ENCODE measurements at places on chromosomes 2 and 18. TPM values are rescaled to one million over a fixed set of nuclear protein-coding genes. Genes with fewer than 3 reads are reported as not detected.

- H3K4me1 ChIP-seq: no peaks in the 10 kb centered on the region
- H3K27ac ChIP-seq: no peak overlapping the region
- H3K27me3 ChIP-seq: no peaks in the 10 kb centered on the region
- H3K36me3 ChIP-seq: no peaks in the 10 kb centered on the region
- no peak for DNase-seq
Observed at GRCh38 chr18:38244480-38244879, 678.9 kb upstream of the CELF4 start.

Gene CYP1B1
- 16.0 TPM for total RNA-seq

DNA sequence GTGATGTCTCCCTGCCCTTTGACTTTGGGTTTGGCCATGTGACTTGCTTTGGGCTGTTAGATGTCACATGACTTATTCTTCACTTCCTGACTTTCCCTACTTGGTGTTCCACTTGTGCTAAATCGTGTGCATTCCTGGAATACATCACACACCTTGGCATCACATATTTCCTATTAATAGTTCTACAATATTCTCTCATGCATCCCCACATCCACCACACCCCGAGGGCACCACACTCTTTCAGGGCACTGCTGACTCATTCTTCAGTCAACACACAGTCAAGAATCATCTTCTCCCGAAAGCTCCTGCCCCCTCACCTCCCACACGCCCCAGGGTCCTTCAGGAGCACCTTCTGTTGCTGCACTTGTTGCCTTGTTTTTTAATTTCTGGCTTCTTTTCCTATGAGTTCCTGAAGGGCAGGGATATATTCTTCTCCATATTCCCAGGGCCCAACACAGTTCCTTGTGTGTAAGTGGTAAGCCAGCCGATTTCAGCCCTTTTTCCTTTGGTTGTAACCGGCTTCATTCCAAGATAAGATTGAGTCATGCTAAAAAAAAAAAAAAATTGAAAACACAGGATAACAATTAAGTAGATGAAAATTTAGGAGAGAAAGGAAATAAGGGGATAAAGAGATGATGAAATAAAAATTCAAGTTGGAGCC, 341.4 kb downstream of the SLC4A3 start:
- DNase-seq: no peak
- no peak overlapping the region for H3K4me3 ChIP-seq
- no peaks in the 10 kb centered on the region for H3K27me3 ChIP-seq
- H3K27ac ChIP-seq: no peak overlapping the region
- H3K4me1 ChIP-seq: no peaks in the 10 kb centered on the region
- no peaks in the 10 kb centered on the region for H3K36me3 ChIP-seq

Gene SKOR2
- not detected for total RNA-seq

DNA sequence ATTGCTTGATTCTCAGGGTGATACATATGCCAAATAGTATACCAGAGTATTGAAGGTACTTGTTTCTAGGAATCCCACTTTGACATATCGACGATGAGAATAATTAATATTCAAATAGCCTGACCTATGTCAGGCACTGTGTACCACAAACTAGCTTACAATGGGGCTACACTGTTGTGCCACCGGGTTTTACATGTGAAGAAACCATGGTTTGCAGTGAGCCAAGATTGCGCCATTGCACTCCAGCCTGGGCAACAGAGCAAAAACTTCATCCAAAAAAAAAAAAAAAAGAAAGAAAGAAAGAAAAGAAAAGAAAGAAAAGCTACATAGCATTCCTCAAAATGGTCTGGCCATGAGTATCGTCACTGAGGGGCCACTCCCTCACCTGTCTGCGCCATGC, 25.5 kb downstream of the GYPC start:
- no peak overlapping the region for H3K4me3 ChIP-seq
- no peak for DNase-seq
- H3K27me3 ChIP-seq: no peaks in the 10 kb centered on the region
- peaks cover 8% of the 10 kb centered on the region for H3K4me1 ChIP-seq
- peaks cover 38% of the 10 kb centered on the region for H3K36me3 ChIP-seq

Gene ABHD1
- total RNA-seq: 0.29 TPM

DNA sequence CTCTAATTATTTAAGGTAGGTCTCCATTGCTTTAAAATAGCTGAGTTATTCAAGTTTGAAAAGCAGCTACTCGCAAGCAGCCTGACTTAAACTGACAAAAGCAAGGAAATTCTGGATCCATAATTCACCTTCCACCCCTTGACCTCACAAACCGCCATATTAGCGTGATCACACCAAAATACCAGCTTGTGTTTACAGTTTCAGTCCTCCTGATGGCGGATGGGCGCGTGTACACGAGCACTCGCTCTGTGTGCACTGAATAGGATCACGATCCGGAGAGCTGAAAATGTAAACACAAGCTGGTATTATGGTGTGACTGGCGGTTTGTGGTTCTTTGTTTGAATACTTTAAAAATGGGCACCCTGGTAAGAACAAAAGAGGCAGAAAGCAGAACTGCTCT, 42.4 kb upstream of the PSMD14 start:
- no peak overlapping the region for H3K27ac ChIP-seq
- peaks cover 13% of the 10 kb centered on the region for H3K27me3 ChIP-seq
- no peaks in the 10 kb centered on the region for H3K36me3 ChIP-seq
- H3K4me3 ChIP-seq: no peak overlapping the region

- no peaks in the 10 kb centered on the region for H3K36me3 ChIP-seq
- no peak overlapping the region for H3K27ac ChIP-seq
- no peak overlapping the region for H3K4me3 ChIP-seq
Observed at GRCh38 chr2:106065983-106066820, 127.9 kb downstream of the UXS1 start.

DNA sequence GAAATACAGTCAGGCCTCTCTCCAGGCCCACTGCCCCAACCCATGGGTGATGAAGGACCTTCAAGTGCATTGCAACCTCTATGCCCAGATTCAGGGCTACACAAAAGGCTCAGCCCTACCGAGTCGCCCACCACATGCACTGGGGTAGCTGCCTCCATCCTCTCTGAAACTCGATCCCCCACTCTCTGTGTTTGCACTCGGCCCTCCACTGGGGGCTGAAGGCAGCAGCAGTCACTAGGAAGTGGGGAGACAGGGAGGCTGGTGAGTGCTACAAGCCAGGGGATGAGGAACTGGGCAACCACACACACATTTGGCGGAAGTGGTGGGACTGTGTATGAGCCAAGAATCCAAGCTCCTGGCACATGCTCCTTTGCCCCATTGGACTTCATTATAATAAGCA, 94.6 kb downstream of the CERS6 start:
- no peak overlapping the region for H3K27ac ChIP-seq
- H3K4me1 ChIP-seq: no peaks in the 10 kb centered on the region
- no peak for DNase-seq
- no peaks in the 10 kb centered on the region for H3K27me3 ChIP-seq
- H3K4me3 ChIP-seq: no peak overlapping the region

DNA sequence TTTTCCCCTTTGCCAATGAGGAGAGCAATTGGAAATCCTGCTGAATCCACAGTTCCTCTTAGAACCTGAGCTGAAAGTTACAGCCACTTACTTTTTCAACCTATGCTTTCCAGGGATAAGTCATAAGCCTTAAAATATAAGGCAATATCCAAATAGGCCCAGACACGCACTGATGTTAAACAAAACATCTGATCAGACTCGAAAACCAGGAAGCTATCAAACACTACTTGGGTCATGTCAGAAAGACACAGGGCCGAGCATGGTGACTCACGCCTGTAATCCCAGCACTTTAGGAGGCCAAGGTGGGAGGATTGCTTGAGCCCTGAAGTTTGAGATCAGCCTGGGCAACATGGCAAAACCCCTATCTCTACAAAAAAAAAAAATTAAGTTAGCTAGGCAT, 192.1 kb downstream of the SP3 start:
- H3K27me3 ChIP-seq: peaks cover 18% of the 10 kb centered on the region
- H3K27ac ChIP-seq: no peak overlapping the region
- no peak for DNase-seq
- H3K4me1 ChIP-seq: no peaks in the 10 kb centered on the region
- H3K4me3 ChIP-seq: no peak overlapping the region

Gene GALNT13
- not detected for total RNA-seq

GRCh38 chr2:104734937-104735586, 118.9 kb upstream of the POU3F3 start:
- H3K4me3 ChIP-seq: no peak overlapping the region
- no peak for DNase-seq
- no peak overlapping the region for H3K27ac ChIP-seq
- no peaks in the 10 kb centered on the region for H3K27me3 ChIP-seq
- H3K4me1 ChIP-seq: no peaks in the 10 kb centered on the region

DNA sequence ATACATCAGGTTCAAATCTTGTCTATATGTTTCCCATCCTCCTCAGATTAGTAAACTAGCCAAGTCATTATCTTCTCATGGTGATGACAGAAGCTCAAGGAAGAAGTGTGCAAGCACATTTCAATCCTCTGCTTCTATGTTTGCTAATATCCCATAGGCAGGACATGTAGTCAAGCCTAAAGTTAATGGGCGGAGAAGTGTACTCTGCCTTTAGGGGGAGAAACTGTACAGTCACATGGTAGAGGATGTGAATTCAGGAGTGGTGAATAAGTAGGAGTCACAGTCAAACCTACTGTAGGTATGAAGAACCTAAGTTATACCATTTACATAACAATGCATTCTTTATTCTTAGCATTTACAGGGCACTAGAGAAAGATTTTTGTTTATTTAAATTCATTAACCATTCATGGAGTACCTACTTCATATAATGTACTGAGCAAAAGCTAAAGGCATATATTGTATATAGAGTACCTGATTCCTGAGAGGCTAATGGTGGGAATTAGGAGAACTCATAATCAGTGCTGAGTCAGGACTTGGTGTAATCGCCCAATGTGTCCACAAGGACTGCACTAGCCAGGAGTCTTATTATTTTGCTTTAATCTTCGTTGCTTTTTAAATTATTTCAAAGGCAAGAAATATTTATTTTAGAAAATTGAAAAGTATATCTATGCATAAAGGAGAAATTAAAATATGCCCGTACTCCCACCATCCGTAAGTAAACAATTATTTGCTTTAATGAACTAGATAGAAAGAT, 394.3 kb upstream of the ETAA1 start:
- no peak overlapping the region for H3K27ac ChIP-seq
- no peaks in the 10 kb centered on the region for H3K36me3 ChIP-seq
- no peaks in the 10 kb centered on the region for H3K27me3 ChIP-seq
- no peak overlapping the region for H3K4me3 ChIP-seq
- no peak for DNase-seq
